ENCODE measurements at places on chromosomes 3 and 15.

- peak; percentile 29 for DNase-seq
Observed at GRCh38 chr15:91055548-91056331, 33.3 kb upstream of the VPS33B start.

GRCh38 chr15:63319065-63319464 is 41.7 kb downstream of the APH1B start:
- no peak for DNase-seq

DNA sequence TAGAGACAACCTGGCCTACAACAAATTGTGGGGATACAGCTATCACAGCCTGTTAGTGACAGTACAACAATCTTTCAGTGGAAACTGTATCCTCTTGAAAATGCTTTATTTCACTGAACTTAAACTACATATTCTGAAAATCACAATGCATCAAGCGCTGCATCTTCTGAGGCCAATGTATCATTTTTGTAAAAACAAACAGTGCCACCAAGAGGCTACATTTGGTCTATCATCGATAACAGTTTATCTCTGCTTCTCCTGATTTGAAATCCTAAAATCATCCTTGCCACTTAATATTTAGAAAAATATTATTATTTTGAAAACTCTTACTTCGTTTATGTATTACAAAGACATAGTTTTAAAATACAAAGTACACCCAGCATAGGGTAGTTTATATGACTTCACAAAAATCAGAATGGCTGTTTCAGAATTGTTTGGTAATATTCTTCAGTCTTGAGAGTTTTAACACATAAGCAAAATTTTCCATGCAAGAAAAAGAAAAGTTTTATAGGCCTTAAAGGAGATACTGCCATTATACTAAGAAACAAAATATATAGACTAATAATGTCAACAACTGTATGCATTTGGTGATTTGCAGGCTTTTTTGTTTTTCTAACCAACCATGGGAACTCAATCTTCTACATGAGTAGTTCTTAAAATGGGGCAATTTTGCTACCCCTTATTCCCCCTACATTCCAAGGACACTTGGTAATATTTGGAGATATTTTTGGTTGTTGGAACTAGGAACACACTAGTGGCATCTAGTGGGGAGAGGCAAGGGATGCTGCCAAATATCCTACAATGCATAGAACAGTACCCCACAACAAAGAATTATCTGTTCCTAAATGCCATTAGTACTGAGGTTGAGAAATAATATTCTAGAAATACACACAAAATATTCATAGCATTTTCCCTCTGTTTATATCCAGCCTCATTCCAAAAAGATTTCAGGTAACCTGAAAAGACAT is 42.3 kb downstream of the WDR72 start:
- DNase-seq = no peak

GRCh38 chr3:9916734-9917680 is at the start of gene IL17RC:
Gene IL17RC, plus strand, starts transcription at chr3:9917098. Its CDS starts 218 bp downstream, at chr3:9917316.
- peak; percentile 67 for DNase-seq

- no peak for DNase-seq
Observed at GRCh38 chr3:126447456-126448106, 28.1 kb downstream of the ZXDC start.

- DNase-seq = no peak
Observed at GRCh38 chr3:98573181-98573728, 20.2 kb downstream of the CPOX start.

GRCh38 chr15:47422881-47423665 is 294.2 kb upstream of the SEMA6D start:
- no peak for DNase-seq

DNA sequence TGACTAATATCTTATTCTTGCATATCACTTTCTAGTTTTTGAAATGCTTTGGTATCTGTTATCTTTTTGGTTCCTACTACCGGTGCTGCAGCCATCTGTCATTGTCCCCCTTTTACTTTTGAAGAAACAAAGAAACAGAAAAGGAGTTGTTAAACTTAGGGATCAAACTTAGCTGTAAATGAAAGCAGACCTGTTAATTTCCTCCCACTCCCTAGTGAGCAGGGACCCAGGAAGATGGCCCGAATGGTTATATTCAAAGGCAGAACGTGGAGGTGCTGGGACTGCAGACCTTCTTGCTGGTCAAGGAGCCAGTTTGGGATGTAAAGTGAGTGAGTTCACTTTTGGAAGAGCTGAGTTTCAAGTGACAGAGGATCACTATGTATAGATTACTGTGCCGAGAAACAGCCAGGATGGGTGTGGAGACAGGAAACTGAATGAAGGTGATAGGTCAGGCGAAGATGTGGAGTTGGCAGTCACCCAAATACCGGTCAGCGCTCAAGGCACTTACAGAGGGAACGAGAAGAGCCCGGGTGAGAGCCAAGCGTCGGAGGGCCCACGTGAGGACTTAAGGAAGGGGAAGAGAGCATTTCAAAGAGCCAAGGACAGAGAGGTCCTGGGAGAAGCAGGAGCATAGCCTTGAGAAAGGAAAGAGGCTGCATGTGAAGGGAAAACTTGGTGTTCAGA is 20.1 kb downstream of the KBTBD8 start:
- DNase-seq = no peak

GRCh38 chr3:177491296-177492032 is 294.2 kb upstream of the TBL1XR1 start:
- DNase-seq = no peak

DNA sequence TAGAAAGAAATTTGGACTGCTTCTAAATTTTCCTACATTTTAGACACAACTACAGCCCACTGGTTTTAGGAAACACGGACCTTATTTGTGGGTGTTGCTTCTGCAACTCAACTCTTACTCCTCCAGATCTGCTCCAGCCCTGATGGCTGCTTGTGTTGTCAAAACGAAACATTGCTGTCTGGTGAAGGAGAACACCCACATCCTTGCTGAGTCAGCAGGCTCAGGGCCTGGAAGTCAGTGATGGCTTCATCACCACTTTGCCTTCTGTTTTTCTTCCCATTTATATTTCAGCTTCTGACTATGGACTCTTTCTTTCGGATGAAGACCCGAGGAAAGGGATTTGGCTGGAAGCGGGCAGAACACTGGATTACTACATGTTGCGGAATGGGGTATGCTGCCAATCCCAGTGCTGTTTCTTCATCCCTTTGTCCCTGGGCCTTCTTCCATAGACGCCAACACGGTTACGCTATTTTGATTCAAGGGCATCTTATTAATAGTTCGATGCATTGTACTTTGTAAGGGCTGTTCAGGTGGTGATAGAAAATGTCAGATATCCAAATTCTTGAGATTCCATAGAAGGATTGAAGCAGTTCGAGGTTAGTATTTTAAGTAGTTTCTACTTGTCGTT is 392.6 kb upstream of the TPM1 start:
- no peak for DNase-seq

- DNase-seq = no peak
Observed at GRCh38 chr3:101719604-101720185, 4.7 kb upstream of the CEP97 start.

DNA sequence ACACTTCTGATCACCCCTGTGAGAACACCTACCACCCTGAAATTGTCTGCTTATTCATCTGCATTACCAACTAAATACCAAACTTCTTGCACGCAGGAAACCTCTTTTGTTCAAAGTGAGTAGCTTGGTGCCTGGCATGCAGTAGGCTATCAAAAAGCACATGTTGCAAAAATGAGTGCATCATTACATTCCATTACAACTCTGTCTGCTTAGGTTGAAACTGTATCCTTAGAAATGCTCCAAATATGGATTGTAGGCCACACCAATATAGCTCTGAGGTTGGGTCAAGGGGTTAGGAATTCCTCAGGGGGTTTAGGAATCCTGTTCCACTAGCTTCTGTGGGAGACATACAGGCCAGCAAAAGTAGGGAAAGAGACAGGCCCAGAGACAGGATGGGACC is 107.2 kb downstream of the THRB start:
- DNase-seq = no peak
